ENCODE measurements at places on chromosomes 11 and 22. TPM values are rescaled to one million over a fixed set of nuclear protein-coding genes. Genes with fewer than 3 reads are reported as not detected.

GRCh38 chr11:77400775-77401449 lies 73.0 kb downstream of the PAK1 start:
- no peak for DNase-seq

- DNase-seq = no peak
These were observed 127.9 kb upstream of the NECTIN1 start for GRCh38 chr11:119856681-119857485.

The SMTNL1 gene
- total RNA-seq = not detected

DNA sequence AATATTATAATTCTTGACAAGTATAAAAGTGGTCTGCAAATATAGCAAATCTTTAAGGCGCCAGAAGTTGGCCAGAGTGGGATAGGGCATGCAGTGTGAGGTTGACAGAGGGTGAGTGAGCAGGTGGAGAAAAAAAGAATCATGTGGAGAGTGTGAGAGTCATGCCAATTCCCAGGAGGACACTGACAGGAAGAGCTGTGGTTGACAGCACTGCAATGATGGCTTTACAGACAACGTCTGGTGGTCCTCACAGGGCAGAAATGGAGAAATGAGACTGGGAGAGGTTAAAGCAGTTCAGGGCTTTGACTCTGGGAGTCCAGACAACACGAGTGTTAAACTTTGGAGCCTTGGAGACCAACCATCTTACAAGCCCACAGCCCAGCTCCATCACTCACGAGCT lies 34.9 kb downstream of the SERPIND1 start:
- no peak for DNase-seq

DNA sequence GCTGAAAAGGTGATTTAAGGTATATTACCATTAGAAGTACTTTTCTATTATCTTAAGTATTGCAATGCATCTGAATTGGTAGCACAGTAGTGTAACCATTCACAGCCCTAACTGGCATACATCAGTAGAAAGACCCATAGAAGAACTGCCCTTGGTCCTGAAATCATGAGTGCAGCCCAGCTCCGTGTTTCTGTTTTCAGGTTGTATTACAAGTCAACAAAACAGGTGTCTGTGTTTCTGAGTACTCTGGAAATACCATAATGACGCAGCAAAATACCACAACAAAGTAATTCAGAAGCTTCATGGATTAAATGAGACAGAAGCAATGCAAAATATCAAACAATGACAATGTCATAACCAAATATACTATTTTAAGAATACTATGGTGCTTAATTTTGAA lies 226.3 kb downstream of the OPCML start:
- DNase-seq = no peak

The MS4A14 gene
- total RNA-seq = 3.6 TPM

The KRTAP5-6 gene
- total RNA-seq = not detected

- no peak for DNase-seq
These were observed 51.9 kb upstream of the EED start for GRCh38 chr11:86192519-86193257.

DNA sequence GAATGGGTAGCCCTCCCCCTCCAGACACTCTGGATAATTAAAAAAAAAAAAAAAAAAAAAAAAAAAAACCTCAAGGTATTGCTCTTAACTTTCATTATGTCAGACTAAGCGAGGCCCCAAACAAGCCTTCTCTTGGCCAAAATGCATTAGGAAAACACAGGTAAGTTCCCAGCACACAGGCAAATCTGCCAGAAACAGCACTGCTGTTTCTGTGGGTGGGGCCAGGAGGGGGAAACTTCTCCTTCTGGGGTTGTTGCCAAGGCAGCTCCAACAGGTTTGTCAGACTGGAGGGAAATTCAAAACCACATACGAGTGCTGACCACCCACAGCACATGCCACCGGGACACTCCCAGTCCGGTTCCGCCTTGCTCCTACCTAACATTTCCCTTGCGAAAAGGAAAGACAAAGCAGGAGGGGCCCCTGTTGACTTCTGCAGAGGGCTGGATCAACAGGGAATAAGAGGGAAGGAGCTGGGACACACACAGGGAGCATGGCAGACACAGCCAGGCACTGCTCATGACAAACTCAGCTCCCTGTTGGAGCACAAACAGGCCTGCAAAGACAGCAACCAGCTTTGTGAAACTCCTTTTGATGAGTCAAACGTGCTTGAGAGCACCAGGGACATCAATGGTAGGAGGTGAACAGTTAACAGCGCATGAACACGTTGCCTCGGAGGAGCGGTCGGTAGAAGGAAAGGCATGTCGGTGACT lies 55.0 kb downstream of the MYH9 start:
- DNase-seq = no peak

The NPAS4 gene
- not detected for total RNA-seq

The RIMBP3C gene
- 0.26 TPM for total RNA-seq

The TMEM86A gene
- 6.1 TPM for total RNA-seq

GRCh38 chr11:60377401-60378136 lies 763 bp upstream of the MS4A7 start:
- DNase-seq = no peak

- peak; percentile 45 for DNase-seq
These were observed 231.1 kb downstream of the TENM4 start for GRCh38 chr11:79209540-79210266.

DNA sequence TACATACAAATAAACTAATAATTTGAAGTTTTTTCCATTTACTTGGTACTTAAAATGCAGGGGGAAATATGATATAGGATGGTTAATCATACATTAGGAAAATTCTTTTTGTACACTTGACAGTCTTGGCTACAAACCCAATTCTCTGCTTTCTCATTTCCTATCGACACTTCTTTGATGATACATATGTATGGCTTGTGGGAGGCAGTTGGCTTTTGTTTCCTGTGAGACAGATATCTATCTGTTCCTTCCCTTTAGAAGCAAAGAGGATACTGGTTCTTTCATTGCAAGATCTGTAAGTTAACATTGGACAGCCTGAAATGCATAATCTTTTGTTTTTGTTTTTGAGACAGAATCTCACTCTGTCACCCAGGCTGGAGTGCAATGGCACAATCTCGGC lies 47.9 kb upstream of the ADORA2A start:
- DNase-seq = no peak

- no peak for DNase-seq
These were observed 105.5 kb downstream of the FAT3 start for GRCh38 chr11:92330114-92330513.

- no peak for DNase-seq
These were observed 20.4 kb upstream of the LYVE1 start for GRCh38 chr11:10588904-10589303.

DNA sequence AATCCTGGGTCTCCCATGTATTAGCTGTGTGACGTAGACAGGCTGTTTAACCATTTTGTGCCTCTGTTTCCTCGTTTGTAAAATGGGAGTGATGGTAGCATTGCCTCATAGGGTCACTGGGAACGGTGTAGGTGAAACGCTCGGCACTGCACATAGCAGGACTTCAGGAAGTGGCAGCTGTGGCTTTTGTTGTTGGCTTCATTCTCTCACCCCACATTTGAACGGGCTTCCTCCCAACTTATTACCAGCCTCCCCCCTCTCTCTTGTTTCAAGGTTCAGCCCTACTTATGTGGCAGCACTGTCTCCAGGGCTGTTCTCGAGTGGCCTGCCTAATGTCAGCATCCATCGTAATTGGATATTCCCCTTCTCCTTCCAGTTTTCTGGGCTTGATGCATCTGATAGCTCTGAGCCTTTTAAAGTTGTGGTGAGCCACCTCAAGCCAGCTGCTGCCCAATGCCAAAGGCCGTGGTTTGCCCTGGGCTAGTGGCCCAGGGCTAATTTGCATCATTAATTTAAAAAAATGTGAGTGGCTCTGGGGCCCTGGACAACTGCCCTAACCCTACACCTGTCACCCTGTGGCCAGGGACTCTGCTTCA lies 217.8 kb upstream of the TBCEL start:
- no peak for DNase-seq

DNA sequence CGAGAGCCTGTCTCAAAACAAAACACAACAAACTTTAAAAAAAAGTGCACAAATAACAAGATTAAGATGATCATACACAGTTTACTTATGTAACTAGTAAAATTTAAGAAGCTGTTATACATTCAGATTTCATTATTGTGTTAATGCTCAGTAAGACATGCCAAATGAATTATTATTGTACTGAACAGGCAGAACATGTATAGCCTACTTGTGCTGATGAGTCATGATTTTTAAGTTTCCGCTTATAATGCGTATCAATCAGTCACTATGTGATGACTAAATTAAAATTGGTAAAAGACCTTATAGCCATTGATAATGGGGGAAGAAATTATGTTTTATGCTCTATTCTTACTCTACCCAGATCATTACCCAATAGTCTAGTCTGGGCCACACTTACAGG lies 20.5 kb upstream of the EXPH5 start:
- DNase-seq = no peak

- DNase-seq = no peak
These were observed 54.3 kb downstream of the CTNND1 start for GRCh38 chr11:57815877-57816276.

The BIRC3 gene
- total RNA-seq = 5.3 TPM

DNA sequence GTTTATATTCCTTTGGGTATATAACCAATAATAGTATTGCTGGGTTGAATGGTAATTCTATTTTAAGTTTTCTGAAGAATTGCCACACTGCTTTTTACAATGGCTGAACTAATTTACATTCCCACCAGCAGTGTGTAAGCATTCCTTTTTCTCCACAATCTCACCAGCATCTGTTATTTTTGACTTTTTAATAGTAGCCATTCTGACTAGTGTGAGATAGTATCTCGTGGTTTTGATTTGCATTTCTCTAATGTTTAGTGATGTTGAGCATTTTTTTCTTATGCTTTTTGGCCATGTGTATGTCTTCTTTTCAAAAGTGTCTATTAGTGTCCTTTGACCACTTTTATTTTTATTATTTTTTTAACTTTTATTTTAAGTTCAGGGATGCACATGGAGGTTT lies 275.3 kb downstream of the METTL15 start:
- no peak for DNase-seq
